ENCODE measurements at places on chromosomes 1 and 21.

DNA sequence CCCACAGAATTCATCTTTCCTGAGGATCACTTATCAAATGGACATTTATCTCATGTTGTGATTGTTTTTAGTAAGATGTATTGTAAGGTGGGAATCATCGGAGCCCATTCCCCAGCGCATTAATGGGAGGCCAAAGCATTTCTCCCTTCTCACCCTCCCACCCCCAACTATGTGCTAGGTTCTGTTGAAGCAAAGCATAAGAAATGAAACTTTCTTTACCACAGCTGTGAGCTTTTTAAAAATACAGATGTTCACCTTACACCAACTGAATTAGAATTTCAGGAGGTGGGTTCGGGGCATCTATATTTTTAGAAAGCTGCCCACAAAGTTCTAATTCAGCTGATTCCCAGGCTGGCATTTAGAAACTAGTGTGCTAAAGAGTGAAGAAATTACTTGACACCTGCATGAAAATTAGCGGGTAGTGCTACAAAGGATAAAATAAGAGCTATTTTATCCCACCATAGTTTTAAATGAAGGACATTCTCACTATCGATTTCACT lies 26.3 kb downstream of the UAP1 start:
- H3K27me3 ChIP-seq: no peaks in the 10 kb centered on the region
- H3K4me3 ChIP-seq: no peak overlapping the region
- H3K4me1 ChIP-seq: no peaks in the 10 kb centered on the region
- no peak for DNase-seq
- no peak overlapping the region for H3K27ac ChIP-seq

GRCh38 chr1:214854126-214854875 lies 228.2 kb upstream of the KCNK2 start:
- H3K27ac ChIP-seq: no peak overlapping the region
- no peaks in the 10 kb centered on the region for H3K4me1 ChIP-seq
- no peak overlapping the region for H3K4me3 ChIP-seq
- H3K36me3 ChIP-seq: no peaks in the 10 kb centered on the region
- no peaks in the 10 kb centered on the region for H3K27me3 ChIP-seq
- DNase-seq: no peak

DNA sequence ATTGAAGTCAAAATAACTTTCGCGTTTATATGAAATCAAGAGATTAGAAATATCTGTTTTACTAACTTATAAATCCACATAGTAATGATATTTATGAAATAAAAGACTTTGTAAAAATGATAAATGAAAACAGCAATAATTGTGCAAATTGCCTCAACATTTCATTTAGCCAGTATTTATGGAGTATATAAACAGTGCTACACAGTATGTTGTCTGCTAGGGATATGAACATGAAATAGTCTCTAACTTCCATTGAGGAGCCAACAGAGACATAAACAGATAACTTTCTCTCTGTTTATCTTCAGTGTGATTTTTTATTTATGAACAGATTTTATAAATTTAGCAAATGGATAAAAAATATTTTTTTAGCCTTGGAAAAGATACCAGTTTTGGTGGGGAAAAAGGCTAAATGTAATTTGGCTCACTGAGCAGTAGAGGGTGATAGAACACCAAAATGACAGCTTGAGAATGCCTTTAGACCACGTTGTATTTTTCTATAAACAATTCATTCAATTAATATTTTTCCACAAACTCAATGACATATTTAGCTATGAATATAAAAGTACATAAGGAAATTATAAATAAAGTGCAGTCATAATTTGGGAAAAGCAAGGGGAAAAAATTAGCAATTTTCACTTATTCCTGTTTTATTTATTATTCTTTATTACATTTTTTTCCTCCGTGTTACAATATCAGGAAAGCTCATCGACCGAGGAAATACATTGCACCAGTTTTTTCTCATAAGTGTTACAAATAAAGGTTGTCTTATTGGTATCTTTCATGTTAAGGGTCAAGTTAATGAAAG lies 47.5 kb upstream of the EEIG2 start:
- no peak overlapping the region for H3K27ac ChIP-seq
- no peaks in the 10 kb centered on the region for H3K4me1 ChIP-seq
- H3K4me3 ChIP-seq: no peak overlapping the region
- DNase-seq: peak; percentile 27
- H3K36me3 ChIP-seq: no peaks in the 10 kb centered on the region

DNA sequence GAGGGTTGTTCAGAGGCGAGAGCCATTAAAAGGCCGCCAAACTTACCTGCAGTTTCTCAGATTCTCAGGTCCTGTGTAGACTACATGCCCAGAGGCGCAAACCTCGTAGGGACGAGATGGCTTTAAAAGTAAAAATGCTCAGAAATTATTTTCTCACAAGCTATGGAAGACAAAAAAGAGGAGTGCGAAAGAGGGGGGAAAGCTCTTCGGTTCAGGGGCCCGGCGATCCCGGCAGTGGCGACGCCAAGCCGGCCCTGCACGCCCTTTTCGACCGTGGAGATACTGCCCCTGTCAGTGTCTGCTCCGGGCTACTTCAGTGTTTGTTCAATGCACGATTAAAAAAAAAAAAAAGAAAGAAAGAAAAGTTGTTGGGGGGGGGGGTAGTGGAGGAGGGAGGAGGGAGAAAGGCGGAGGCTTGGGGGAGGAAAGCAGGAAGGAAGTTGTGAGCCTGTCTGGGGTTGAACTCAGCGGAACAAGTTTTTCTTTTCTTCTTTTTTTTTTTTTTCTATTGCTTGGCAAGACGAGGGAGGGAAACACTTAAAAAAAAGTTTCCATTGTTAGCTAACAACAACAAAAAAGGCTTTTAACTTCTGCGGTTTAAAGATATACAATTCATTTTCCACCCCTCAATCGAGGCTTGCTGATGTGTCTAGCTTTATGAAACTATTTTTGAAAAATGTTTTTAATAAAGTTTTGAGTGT lies at the start of gene ITPKB:
ITPKB (minus strand) TSS at position 288 of the 701 bp plus-strand sequence. CDS start 1,824 bp downstream, outside the sequence.
- peaks cover 78% of the 10 kb centered on the region for H3K27me3 ChIP-seq
- H3K36me3 ChIP-seq: no peaks in the 10 kb centered on the region
- DNase-seq: peak; percentile 48

- no peaks in the 10 kb centered on the region for H3K36me3 ChIP-seq
- peaks cover 17% of the 10 kb centered on the region for H3K4me1 ChIP-seq
- no peak overlapping the region for H3K27ac ChIP-seq
- no peak overlapping the region for H3K4me3 ChIP-seq
- no peaks in the 10 kb centered on the region for H3K27me3 ChIP-seq
Measured at GRCh38 chr1:94530373-94530878, 11.1 kb downstream of the F3 start.

DNA sequence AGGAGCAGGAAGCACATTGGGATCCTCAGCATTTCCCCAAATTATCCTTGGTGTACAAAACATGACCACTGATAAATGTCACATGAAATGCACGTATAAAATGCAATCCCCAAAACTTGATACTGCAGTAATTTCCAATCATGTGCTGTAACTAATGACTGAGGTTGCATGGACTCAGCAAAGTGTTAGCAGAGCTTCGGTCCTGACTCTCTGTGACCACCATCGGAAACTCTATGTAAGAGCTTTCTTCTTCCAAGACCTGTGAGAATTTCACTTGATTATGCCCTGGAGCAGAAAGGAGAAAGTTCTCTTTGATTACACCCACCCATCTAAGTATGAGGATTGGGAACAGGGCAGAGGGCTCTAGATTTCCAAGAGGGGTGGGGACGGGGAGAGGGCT lies 908 bp downstream of the CD53 start:
- no peaks in the 10 kb centered on the region for H3K27me3 ChIP-seq
- no peak for DNase-seq
- H3K36me3 ChIP-seq: no peaks in the 10 kb centered on the region
- H3K4me3 ChIP-seq: no peak overlapping the region
- H3K27ac ChIP-seq: no peak overlapping the region
- no peaks in the 10 kb centered on the region for H3K4me1 ChIP-seq

- no peak for DNase-seq
- H3K27me3 ChIP-seq: peaks cover 16% of the 10 kb centered on the region
- no peak overlapping the region for H3K27ac ChIP-seq
- peaks cover 44% of the 10 kb centered on the region for H3K4me1 ChIP-seq
Measured at GRCh38 chr1:167708940-167709389, 12.8 kb upstream of the MPZL1 start.

DNA sequence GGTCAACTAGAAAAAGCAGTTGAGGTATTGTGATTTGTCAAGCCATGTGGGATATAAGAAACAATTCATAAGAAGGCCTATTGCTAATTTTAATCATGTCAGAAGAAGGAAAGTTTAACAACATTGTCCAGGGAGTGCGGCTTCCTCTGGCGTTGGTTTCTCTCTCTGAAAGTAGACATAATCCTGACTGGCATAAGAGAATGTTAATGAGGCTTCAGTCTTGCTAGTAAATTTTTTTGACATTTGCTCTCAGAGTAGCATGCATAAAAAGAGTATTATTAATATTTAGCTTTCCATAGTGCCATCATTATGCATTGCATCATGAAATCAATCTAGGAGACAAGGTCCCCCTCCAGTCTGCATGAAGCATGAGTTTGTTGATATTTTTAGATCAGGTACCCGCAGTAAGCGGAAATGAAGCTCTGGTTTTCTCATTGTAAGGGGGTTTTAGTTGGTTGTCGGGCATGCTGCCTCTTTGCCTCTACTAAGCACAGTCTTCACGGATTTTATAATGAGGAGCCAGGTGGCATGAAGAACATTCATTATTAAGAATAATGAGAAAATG lies 12.8 kb upstream of the PRDM2 start:
- H3K4me1 ChIP-seq: no peaks in the 10 kb centered on the region
- H3K4me3 ChIP-seq: no peak overlapping the region
- no peaks in the 10 kb centered on the region for H3K36me3 ChIP-seq
- DNase-seq: no peak
- H3K27ac ChIP-seq: no peak overlapping the region

DNA sequence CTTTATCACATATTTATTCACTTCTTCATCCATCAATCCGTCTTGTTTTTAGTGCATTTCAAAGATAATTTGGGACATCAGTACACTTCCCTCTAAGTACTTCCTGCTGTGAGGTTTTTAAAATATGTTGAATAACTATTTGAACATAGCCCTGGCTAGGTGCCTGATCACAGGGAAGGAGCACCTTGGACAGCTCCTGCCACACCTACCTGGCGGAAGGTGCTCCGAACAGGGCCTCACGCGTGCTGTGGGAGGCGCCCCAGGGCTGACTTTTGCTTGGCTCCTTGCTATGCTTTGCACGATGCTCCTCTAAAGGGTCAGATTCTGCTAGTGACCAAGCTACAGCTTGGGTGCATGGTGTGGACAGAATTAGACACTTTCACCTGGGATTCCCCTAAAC lies 4.9 kb upstream of the ATXN7L2 start:
- peaks cover 80% of the 10 kb centered on the region for H3K27me3 ChIP-seq
- DNase-seq: peak; percentile 43
- no peak overlapping the region for H3K27ac ChIP-seq
- no peaks in the 10 kb centered on the region for H3K4me1 ChIP-seq
- no peak overlapping the region for H3K4me3 ChIP-seq
- no peaks in the 10 kb centered on the region for H3K36me3 ChIP-seq

GRCh38 chr21:35428489-35428888 lies 379.4 kb upstream of the RUNX1 start:
- no peak overlapping the region for H3K27ac ChIP-seq
- no peak overlapping the region for H3K4me3 ChIP-seq
- peaks cover 21% of the 10 kb centered on the region for H3K4me1 ChIP-seq
- no peaks in the 10 kb centered on the region for H3K36me3 ChIP-seq

DNA sequence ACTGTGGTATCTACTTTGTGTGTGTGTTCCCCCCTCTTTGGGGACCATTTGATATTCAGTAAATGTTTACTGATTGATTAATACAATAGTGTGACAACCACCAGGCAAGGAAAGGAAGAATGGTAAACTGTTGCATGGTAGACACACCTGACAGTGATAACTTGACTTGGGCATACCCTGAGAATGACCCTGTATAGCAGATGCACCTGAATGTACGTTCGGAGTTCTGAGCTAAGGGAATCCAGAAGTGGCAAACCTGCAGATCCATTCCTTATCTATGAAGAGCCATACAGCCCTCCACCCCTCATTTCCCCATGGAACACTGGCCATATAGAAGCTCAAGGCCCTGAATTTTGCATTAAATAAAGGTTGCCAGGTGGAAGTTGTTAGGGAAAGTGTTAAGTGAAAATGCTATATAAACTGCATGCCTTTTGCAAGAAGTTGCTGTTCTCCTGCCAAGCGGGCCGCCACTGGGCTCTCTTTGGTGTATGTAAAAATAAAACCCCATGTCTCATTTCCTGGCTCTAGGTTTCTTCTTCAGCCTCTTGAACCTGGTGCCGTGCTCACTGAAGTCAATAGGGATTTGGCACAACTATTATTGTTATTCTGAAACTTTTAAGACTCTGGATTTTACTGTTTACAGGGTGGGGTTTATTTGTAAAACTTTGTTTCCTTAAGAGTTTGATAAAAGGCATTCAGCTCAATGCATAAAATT lies 32.6 kb upstream of the DENND1B start:
- H3K36me3 ChIP-seq: no peaks in the 10 kb centered on the region
- H3K4me3 ChIP-seq: no peak overlapping the region
- H3K4me1 ChIP-seq: no peaks in the 10 kb centered on the region

DNA sequence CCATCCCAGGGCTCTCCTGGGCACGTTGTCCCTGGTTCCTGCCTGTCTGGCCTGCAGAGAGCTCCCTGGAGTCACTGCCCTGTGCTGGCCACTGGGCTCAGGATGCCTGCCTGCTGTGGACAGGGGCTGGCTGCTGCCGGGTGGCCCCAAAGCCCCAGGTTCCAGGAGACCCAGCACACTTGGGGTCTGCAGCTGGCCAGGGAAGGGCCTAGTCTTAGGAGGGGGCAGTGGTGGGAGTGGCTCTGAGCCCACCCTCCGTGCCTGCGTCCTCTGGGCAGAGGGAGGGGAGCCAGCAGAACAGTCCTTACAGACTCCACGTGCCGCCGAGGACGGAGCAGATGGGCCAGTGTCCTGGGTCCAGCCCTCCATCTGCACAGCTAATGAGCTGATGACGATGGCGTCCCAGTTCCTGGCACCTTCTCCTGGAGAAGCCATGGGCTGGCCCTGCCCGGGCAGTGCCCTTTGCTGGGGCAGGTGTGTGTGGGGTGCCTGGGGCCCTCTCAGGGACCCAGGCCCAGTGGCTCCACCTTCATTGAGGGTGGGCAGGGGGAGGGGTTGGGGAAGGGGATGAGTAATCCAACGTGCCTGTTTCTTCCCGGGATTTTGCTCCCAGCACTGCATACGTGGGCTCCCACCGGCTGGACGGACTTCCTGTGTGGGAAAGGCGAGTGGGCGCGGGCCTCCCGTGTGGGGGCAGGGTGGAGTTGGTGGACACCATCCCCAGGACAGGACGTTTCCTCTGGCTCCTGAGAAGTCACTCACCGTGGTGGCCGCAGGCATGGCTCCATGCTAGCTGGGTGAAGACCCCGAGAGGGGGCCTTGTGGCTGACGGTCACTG lies 6.8 kb upstream of the PLCH2 start:
- H3K4me1 ChIP-seq: peaks cover 26% of the 10 kb centered on the region
- H3K27me3 ChIP-seq: peaks cover 19% of the 10 kb centered on the region
- no peak overlapping the region for H3K27ac ChIP-seq
- DNase-seq: no peak
- no peaks in the 10 kb centered on the region for H3K36me3 ChIP-seq

- no peaks in the 10 kb centered on the region for H3K36me3 ChIP-seq
- H3K27ac ChIP-seq: peak overlapping the region; percentile 98
- no peaks in the 10 kb centered on the region for H3K27me3 ChIP-seq
- peak overlapping the region; percentile 87 for H3K4me3 ChIP-seq
- peak; percentile 61 for DNase-seq
- peaks cover 16% of the 10 kb centered on the region for H3K4me1 ChIP-seq
Measured at GRCh38 chr1:32014199-32014947, 705 bp downstream of the KHDRBS1 start.

All from neural progenitor cell (in vitro differentiated cells).